Stimulated activated CD4-positive, alpha-beta T cell treated with anti-CD3 and anti-CD28 coated beads, Interleukin-1b, Interleukin-23, amount 100 ng/mL, for 4 hours (primary cell): ENCODE measurements at places on chromosomes 5 and 9.

DNA sequence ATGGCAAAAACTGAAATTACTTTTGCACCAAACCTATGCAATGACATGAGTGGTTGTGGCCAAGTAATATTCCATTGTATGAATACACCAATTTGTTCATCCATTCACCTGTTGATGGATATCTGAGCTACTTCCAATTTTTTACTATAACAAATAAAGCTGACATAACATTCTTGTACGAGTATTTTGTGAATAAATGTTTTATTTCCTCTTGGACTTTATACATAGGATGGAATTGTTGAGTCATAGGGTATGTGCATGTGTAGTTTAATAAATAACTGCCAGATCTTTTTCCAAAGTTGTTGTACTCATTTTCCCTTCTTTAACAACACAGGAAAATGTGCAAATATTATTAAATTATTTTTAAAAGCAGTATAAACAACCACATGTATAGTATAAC, 146.1 kb upstream of the ZNF462 start:
- no peak for DNase-seq

GRCh38 chr5:152642880-152643279, 237.8 kb upstream of the NMUR2 start:
- no peak for DNase-seq

DNA sequence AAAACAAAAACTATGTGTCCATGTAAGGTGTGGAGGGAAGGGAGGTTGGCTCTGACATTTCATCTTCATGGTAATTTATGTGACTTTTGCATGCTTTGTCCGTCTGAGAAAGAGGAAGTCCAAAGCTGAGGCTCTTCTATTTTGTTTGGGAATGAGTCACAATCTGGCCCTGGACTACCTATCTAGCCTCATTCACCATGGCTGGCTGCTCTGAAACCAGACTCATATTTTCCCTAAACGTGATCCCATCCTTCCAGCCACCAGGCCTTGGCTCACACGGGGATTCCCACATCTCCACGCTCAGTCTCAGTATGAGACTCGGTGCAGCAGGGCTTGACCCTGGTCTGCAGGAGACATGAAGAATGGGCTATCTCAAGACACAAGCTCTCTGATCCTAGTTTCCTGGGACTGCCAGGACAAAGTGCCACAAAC, 672.8 kb downstream of the ACTL7B start:
- DNase-seq: no peak

GRCh38 chr9:104997536-104997935, 69.6 kb upstream of the ABCA1 start:
- DNase-seq: no peak

- DNase-seq: no peak
Observed at GRCh38 chr5:91137647-91138046, 245.5 kb downstream of the ARRDC3 start.

DNA sequence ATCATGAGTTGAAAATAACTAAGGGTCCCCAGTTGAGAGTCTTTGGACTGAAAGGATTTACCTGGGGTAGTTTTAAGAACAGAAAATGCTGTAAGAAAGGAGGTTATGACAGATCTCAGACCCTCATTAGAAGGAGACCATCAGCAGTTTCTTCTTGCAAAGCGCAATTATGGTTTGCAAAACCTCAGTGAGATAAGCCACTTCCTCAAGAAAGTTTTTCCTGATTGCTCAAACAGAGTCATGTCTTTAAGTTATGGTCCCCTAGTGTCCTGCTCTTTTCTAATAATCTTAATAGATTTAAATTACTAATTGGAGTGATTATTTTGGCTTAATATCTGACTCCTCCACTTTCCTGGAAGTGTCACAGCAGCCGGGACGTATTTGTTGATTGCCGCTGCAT, 293.2 kb upstream of the KLF4 start:
- DNase-seq: no peak

DNA sequence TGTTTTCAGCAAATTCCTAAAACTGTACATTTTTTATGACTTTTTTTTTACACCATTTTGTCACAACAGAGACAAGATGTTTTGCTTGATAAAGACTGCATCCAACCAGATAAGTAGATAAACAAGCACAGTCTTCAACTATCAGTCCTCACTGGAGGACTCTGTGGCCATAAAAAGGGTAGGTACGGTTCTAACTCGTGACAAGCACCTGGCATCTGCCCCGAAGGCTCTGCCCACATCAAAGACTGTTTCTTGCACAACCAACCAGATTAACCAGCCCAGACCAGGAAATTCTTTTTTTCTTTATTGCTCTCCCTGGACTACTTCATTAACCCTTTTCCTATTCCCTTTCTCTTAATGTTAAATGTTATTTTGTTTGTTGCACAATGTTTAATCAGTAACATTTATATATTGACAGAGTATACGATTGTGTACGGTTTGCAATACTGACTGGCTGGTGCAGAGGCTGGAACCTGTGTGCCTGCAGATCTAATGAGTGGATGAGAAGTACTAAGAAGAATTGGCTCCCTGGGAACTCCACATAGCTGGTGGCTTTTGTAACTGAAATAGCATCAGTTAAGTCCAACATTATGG, 74.1 kb downstream of the SERINC5 start:
- peak; percentile 21 for DNase-seq
